NCI-H1105 (cell line): ENCODE measurements at places on chromosomes 2 and 18.

DNA sequence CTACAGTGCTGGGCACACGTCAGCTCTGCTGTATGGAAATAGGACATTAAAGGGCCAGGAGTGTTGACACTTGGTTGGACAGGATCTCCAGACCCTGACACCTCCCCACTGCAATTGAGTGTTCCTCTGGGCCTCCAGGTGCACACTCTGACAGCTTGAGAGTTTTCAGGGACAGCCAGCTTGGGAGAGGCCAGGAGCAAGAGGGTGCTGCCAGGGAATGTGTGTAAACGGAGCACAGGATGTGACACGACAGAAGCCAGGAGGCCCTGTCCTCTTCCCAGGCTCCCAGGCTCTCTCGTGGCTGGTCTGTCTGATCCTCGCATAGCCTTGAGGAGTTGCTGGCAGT is 318.1 kb upstream of the HS6ST1 start:
- DNase-seq = no peak

DNA sequence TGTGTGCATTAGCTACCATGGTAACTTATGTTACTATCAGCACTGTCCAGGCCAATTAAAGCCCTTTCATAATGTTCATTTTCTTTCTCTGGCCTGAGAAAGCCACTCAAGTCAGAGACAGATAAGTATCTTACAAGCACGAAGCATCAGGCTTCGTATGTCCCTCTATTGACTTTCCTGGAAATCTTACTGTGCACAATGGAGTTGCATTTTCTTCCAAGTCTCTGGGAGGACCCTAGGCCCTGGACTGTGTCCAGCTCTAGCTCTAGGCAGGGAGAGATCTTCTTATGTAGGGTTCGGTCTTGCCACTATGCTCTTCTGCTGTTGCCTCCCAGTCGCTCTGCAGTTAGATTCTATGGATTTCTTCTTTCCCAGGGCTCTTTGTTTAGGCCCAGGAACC is 40.0 kb upstream of the ITGA6 start:
- no peak for DNase-seq

GRCh38 chr18:72752220-72752619 is 115.6 kb downstream of the NETO1 start:
- no peak for DNase-seq

DNA sequence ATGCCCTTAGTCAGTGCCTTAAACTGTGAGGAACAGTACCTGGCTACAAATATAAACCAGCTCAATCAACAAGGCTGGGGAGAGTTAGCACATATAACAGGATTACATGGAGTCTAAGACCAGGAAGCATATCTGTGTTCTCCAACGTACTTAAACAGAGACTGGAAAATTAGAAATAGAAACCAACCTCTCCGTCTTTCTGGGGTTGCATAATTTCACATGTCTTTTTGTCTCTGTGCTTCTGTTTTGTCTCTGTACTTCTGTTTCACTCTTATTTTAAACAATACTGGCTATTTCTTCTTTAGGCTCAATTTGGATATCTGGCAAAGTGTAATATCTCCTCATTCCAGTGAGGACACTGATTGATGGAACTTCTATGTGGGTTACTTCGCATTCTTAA is 749.0 kb upstream of the ZEB2 start:
- DNase-seq = no peak

DNA sequence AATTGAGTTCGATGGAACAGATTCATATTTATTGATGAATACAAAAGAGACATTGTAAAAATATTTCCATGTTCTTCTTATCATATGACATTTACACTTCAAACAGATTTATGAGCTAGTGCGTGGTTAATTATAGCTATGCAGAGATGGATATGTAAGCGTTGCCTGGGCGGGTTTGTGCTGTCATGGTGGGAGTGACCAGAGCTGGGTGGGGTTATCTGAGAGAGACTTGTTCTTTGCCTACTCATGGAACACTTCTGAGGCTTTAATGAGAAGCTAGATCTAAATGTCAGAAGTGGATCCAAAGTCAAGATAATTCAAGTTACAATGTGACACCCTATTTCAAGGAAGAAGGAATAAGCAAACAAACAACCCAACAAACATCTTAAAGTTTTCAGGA is 162.3 kb upstream of the ZEB2 start:
- DNase-seq = no peak

DNA sequence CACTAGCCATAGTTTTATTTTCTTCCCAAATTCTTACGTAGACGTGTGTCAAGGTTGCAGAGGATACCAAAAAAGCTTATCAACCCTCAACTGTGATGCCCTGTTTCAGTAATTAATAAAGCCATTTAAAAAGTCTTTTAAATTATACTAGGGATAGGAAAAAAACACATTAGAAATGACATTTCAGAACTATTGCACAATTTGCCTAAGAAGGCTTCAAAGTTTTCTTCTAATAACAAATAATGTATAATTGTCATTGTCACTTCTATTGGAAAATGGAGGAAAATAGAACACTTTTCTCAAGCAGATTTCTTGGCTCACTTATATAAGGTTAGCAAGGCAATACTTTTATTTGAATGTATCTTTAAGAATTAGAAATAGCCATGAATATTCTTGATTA is 253.8 kb downstream of the ARHGAP15 start:
- no peak for DNase-seq

GRCh38 chr2:36123995-36124394 is 231.6 kb upstream of the CRIM1 start:
- DNase-seq = no peak

- DNase-seq = no peak
These were observed 95.0 kb downstream of the TNFRSF11A start for GRCh38 chr18:62420151-62420512.

- DNase-seq = no peak
These were observed 18.7 kb upstream of the TFCP2L1 start for GRCh38 chr2:121303531-121304263.

DNA sequence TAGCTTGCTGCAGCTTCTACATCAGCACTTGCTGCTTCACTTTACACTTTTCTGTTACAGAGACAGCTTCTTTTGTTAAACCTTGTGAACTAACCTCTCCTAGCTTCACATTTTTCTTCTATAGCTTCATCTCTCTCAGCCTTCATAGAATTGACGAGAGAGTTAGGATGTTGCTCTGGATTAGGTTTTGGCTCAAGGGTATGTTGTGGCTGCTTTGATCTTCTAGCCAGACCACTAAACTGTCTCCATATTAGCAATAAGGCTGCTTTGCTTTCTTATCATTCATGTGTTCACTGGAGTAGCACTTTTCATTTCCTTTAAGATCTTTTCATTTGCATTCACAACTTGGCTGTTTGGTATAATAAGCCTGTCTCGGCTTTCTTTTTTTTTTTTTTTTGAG is 46.3 kb upstream of the GRB14 start:
- no peak for DNase-seq
